Testis (tissue), 5 donors: ENCODE measurements at places on chromosomes 2 and 18. TPM values are rescaled to one million over a fixed set of nuclear protein-coding genes. Genes with fewer than 3 reads are reported as not detected.

Gene HAAO
- total RNA-seq: 5.3 TPM

Gene CHST10
- 21.5 TPM for total RNA-seq

Gene LRRTM4
- total RNA-seq: 0.19 TPM

Gene CYRIA
- 4.1 TPM for total RNA-seq

Gene ASPRV1
- 8.2 TPM for total RNA-seq

Gene FZD7
- 8.3 TPM for total RNA-seq

Gene DCDC2C
- 12.1 TPM for total RNA-seq

Gene KCNG2
- total RNA-seq: 7.2 TPM

Gene HOXD3
- 14.0 TPM for total RNA-seq

Gene GGCX
- total RNA-seq: 31.8 TPM
